Astrocyte of the hippocampus (primary cell): ENCODE measurements at places on chromosomes 13 and 19.

DNA sequence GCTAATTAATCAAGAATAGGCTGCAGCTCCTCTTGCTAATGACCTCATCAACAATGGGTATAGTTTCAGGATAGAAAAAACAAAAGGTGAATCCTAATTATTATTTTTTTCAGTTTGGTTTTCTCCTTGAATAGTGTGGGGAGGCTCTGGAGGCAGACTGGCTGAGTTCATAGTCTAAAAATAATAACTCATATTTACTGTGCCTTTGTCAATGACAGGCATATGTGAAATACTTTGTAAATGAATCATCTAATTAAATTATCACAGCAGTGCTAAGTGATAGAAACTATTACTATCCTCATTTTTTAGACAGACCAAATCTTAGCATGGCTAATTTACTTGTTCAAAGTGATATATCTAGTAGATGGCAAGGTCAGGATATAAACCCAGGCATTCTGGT lies 1261.0 kb upstream of the SLC10A2 start:
- no peak for DNase-seq

DNA sequence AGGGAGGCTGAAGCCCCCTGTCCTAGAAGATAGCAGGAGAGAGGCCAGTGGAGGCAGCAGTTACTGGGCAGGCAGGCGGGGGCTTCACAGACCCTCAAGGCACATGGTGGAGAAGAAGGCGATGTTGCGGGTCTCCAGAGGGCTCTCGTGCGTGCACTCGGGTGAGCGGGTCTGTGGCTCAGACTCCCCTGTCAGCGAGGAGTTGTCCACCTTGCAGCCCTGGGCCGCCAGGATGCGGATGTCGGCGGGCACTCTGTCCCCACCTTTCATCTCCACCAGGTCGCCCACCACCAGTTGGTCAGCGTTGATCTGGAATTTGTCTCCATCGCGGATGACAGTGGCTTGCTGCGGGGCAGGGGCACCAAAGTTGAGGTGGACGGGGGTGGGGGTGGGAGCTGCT lies 3.2 kb downstream of the ATP4A start:
- no peak for DNase-seq

GRCh38 chr13:43872181-43872580 lies 7.4 kb downstream of the CCDC122 start:
- DNase-seq, result no peak

DNA sequence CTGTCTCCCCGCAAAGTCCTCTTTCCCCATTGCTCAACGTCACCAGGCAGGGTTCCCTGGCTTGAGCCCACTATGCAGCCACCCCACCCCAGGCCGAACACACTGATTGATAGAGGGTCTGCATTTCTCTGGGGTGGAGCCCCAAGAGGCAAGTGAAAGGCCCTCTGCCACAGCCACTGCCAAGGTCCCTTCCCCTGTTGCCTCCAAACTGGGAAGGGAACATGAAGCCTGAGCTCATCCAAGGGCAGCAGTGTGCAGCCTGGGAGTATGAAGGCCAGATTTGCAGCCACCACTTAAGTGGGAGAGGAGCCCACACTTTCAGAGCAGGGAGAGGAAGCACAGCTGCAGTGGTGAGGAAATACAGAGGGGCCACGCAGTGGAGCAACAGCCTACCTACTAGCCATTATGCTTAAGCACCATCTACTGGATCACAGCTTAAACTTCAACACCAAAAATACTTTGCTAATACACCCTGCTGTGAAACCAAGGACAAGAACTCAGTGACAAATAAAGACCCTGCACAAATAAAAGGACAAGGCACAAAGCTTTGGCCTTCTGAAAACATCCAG lies 48.6 kb downstream of the UBL3 start:
- DNase-seq, result no peak

DNA sequence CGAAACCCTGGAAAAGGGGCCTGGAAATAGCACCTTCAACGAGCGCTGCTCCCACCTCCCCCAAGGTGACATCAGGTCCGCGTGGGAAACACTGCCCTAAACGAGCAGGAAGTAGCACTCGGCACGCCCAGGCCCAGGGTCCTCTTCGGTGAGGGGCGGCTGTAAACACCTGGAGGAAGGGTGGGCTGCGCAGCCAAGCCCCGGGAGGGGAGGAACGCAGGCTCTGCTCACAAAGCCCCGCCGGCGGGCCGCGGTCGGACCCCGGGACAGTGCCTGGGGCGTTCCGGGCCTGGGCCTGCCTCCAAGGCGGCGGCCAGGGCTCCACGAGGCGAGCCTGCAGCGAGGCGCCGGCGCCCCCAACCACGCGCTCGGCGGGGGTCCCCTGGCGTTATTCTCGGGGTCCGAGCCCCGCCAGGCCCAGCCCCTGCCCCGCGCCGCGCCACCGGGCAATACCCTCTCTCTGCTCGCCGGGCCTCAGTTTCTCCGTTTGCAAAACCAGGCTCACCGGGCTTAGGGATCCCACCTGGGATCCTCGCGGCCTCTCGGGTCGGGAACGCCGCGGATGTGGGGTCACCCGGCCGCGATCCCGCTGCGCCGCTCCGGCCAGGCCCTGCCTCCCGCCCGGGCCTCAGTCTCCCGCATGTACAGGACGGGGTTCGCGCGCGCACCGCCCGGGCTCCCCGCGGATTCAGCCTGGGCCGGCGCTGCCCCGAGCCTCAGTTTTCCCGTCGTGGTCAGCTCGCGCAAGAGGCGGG lies 630 bp downstream of the RNF126 start:
- DNase-seq, result peak; percentile 60

DNA sequence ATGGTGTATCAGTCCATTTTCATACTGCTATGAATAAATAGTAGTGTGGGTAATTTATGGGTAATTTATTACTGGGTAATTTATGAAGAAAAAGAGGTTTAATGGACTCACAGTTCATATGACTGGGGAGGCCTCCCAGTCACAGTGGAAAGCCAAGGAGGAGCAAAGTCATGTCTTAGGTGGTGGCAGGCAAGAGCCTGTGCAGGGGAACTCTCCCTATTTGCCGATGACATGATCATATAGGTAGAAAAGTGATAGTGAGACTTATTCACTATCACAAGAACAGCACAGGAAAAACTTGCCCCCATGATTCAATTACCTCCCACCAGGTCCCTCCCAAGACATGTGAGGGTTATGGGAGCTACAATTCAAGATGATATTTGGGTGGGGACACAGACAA lies 1137.7 kb downstream of the UQCRFS1 start:
- no peak for DNase-seq

DNA sequence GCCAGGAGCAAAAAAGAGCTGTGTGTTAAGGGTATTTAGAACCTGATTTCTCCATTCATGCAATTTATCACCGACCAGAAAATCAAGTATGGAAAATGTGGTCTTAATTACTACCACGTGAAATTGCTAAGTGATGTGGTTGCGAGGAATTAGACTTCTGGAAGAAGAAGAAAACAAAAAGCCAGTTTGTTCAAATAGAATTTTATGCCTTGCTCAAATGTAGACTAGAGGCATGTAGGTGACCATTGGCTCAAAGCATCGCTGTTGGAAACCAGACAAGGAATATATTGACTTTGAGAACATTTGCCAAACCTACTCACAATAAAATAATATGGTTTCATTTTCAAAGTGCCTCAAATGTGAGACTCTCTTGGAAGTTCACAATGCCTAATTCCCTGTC lies 57.3 kb upstream of the LRCH1 start:
- no peak for DNase-seq

DNA sequence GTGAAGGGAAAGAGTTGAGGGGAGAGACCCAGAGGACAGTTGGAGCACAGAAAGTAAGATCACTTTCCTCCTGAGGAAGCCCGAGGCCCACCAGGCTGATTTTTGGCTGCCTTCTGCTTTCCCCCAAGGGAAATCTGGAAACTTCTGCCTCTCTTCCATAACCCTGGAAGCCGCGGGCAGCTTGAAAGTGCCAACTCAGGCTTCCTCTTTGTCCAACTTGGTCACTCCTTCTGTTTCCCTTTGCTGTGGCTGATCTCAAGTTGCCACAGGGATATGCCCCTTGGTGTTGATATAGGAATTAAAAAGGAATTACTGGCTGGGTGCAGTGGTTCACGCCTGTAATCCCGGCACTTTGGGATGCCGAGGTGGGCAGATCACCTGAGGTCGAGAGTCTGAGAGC lies 5.7 kb upstream of the CD70 start:
- DNase-seq, result no peak
